Hepatic stellate cell (primary cell): ENCODE measurements at places on chromosomes 12 and 14.

DNA sequence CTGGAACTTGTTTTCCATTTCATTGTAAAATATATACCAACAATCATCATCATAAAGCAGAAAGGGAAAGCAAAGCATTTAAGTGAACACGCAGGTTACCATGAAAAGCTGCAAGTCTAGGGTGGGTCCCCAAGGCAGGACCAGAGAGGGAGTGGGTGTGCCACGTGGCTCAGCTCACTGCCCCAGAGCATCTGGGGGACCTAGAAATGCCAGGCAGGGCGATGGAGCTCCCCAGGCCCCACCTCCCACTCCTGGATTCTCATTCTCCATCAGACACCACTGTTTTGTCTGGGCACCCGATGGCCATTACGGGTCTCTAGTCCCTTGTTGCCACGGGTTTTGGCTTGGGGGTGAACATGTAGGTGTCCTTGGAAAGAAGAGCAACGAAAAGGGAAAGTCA lies 34.7 kb downstream of the BCL11B start:
- no peak for DNase-seq

DNA sequence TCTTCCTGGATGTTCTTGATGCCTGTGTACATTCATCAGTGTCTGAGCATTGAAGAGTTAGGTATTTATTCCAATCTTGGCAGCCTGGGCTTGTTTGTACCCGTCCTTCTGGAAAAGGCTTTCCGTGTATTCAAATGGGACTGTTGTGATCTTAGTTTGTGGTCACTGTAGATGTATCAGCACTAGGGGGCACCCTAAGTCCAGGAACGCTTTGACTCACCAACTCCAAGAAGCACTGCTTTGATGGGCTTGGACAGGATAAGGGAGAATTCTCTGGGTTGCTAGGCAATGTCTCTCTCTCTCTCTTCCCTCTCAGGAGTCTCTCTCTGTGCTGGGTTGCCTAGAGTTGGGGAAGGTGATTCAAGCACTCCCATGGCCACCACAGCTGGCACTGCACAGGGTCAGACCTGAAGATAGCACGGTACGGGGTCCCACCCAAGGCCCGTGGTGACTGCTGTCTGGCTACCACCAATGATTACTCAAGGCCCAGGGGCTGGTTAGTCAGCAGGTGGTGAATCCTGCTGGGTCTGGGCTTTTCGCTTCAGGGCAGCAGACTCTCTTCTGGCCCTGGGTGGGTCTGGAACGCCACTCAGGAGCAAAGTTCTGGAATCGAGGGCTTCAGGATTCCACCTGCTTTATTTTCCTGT lies 211.1 kb upstream of the RGS6 start:
- peak; percentile 59 for DNase-seq

- DNase-seq, result no peak
Measured at GRCh38 chr12:76155157-76155670, 70.7 kb upstream of the NAP1L1 start.

- no peak for DNase-seq
Measured at GRCh38 chr12:117470804-117471203, 109.4 kb upstream of the NOS1 start.

- peak; percentile 68 for DNase-seq
Measured at GRCh38 chr12:31324116-31324844, 1.7 kb downstream of the SINHCAF start.

- no peak for DNase-seq
Measured at GRCh38 chr12:115035535-115036107, 351.6 kb upstream of the TBX3 start.

DNA sequence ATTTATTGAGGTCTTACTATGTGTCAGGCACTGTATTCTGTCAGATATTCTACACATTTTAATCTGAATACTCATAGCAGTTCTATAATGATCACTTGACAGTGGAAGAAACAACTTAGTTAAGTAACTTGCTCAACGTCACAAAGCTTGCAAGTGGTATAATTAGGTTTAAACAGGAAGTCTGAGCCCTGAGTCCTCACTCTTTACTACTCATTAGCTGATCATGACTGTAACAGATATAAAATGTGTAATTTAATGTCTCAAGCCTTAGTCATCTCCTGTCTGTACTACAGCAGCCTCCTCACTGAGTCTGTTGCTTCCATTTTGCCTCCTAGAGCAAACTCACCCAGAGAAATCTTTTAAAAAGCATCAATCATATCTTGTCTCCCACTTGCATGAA lies 38.9 kb downstream of the PPP4R4 start:
- no peak for DNase-seq
